Activated CD8-positive, alpha-beta T cell treated with anti-CD3 and anti-CD28 coated beads, Interleukin-2, amount 10 ng/mL, durations not matched to agents 7 days and 5 days (primary cell): ENCODE measurements at places on chromosomes 2 and 18. TPM values are rescaled to one million over a fixed set of nuclear protein-coding genes. Genes with fewer than 3 reads are reported as not detected.
A peak's percentile ranks its signal among the peaks of the same experiment; 100 is the strongest.

DNA sequence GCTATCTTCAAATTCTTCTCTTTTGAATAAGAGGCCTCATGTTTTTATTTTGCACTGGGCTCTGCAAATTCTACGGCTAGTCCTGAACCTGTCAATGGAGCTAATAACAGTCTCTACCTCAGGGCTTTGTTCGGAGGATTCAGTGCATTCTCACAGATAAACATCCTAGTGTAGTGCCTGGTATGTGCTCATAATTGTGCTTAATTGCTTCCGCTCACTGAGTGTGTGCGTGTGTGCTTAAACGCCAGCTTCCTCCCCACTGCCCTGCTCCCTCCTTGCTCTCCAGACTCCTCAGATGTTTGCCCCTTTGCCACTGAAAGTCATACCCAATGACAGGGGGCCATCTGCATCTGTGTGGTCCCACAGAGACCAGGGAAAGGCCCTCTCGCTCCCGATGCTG lies 6.7 kb downstream of the GYPC start:
- DNase-seq: peak; percentile 51

GRCh38 chr2:124983595-124983994 lies 958.5 kb downstream of the CNTNAP5 start:
- DNase-seq: no peak

DNA sequence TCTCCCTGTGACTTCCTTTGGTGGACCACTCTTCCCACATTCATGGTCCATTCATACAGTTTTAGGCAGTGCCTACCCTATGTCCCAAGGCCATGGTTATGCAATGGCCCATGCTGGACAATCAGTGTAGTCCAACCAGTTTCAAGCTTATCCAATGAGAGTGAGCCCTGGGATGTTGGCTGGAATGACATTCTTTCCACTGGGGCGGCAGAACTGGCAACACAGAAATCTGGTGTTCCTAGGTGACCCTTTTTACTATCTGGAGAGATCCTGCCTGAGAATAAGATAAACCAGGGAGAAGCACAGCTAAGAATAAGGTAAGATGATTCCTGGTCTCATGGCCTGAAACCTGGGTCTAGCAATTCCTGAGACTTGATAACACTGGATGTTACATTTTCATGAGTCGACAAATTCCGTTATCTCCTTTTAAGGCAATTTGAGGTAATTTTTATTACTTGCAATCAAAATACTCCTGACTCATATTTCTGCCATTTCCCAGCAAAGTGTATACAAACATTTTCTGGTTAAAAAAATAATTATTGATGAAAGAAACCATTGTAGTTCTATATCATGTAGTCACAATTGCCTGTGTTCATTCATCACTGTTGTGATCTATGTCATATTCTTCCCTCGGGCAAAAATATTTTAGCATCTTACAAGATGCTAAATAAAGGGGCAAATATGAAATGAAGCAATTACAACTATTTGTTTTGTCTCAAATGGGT lies 271.5 kb upstream of the LYPD1 start:
- no peak for DNase-seq

Gene RTP5
- not detected for total RNA-seq
